ENCODE measurements at places on chromosomes 6 and 20.

DNA sequence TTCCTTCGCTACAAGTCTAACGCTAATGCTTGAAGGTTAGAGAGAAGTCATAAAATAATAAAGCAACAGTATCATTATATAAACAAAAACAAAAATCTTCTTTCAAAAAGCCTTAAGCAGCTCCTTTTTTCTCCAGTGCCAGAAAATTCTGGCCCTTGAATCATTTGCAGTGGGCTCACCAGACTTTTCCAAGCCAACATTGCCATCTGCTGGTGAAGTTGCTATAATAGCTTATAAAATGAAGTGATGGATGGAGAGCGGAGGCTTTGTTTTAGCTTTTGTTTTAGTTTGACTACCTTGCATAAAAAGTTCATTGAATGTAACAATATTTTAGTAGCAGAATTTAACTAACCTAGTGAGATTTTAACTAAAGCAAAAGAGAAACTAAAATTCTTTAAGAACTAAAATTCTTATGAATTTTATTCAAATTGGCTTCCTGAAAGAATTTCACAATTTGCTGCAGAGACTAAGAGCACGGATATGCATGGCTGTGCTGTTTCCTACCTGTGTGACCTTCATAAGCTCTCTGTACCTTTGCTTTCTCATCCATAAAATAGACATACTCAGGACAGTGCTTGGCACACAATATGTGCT is 44.8 kb upstream of the SLC2A12 start:
- DNase-seq, result no peak

DNA sequence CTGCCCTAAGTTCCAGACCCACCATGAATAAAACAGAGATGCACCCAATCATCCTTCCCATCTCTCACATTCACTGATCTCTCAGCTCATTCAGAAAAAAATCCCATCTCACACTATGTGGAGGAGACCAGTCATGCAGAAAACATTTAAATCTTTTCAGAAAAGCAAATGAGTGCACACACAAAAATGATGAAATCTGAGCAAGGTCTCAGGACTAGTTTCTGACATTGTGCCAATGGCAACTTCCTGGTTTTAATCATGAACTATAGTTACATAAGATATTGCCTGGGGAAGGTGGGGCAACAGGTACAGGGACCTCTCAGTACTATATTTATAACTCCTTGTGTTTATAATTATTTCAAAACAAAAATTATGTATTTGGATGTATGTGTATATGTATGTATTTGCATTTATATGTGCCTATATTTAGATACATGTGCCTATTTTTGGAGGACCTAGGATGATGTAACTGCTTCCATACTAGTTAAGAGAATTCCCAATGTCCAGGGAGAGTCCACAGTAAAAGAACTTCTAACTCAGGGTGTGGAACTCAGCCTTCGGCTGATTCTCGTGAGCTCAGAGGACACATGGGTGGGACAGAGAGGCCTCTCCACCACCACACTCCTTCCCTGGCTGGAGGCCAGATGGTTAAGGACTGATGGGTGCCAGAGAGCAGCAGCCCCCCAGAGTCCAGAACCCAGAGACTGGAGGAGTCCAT is 71.7 kb upstream of the MAP3K4 start:
- DNase-seq, result no peak

GRCh38 chr6:138677538-138677937 is 96.0 kb upstream of the CCDC28A start:
- DNase-seq, result no peak

DNA sequence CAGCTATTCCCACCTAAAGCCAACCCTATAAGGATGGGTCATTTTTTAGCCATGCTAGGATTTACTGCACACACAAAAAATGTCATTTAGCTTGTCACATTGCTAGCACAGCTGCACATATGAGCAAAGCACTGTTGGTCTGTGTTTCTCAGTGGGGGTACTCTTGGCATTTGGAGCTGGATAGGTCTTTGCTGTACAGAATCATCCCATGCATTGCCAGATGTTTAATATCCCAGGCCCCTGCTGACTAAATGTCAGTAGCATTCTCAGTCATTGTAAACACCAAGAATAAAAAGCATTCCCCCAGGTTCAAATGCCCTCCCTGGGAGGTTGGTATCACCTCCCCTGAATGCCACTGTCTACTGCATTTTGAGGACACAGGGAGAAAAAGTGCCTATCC is 14.6 kb upstream of the LTV1 start:
- DNase-seq, result no peak

GRCh38 chr20:658202-658601 is 5.2 kb upstream of the SRXN1 start:
- DNase-seq, result no peak

- no peak for DNase-seq
These were observed 39.7 kb upstream of the SUPT3H start for GRCh38 chr6:45417436-45417835.

GRCh38 chr20:54086507-54087039 is 16.2 kb upstream of the BCAS1 start:
- no peak for DNase-seq

DNA sequence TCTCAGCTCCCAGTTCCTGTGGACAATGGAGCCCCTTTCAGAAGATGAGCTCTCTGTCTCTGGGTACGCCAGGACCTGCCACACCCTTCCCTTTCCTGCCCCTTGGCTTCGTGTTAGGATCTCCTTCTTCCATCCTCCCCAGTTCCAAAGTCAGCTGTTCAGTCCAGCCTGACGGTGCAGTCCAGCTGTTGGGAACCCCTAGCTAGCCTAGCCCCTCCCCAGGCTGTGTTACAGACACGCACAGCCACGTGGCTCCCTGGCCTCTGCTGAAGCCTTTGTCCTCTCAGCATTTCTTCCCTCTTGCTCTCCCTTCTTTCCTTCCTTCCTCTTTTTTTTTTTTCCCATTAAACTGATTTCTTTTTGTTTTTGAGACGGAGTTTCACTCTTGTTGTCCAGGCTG is 12.4 kb upstream of the TFAP2C start:
- no peak for DNase-seq

- DNase-seq, result no peak
These were observed 290.3 kb downstream of the UBE3D start for GRCh38 chr6:82775361-82775760.

DNA sequence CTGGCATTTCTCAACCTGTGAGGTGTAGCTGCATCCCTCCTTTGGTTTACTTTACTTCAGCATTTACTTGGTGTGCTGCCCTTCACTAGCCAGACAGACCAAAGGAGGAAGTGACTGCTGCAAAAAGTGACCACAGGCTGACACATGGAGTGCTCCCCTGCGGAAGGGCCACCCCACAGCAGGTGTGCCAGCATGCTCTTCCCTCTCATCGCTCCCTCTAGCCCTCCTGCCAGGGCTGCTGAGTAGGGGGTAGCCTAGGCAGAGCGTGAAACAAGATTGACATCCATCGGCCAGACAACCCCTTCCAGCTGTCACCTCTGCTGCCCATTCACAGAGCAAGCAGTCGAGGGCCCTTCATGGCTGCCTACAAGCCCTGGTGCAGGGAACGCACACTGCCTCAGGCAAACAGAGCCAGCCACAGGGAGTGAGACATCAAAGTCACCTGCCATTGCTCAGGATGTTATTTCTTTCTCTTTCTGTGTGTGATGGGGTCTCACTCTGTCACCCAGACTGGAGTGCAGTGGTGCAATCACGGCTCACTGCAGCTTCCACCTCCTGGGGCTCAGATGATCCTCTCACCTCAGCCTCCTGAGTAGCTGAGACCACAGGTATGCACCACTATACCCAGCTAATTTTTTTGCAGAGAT is 102.0 kb upstream of the RPS6KA2 start:
- DNase-seq, result no peak

Measured in esophagus squamous epithelium (tissue), 5 donors.